Stimulated activated CD8-positive, alpha-beta memory T cell treated with anti-CD3 and anti-CD28 coated beads, Interleukin-15, amount 100 ng/mL, for 48 hours (primary cell): ENCODE measurements at places on chromosomes 5 and 9.
A peak's percentile ranks its signal among the peaks of the same experiment; 100 is the strongest.

DNA sequence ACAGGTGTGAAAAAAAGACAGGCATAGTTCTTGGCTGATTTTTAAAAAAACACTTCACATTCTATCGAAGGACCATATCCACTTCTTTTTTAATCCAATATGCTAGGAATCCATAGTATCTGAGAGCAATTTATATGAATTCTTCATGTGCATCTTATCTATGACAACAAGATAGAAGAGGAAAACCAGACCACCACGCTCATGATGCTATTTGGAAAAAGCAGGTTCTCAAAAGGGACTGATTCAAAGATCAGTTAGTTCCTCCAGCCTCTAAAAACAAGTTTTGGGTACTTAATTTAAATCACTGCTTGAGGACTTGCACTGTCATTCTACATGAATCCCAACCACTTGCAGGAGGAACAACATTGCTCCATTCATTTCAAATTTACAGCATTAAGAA, 6.3 kb downstream of the MEF2C start:
- no peak for DNase-seq

DNA sequence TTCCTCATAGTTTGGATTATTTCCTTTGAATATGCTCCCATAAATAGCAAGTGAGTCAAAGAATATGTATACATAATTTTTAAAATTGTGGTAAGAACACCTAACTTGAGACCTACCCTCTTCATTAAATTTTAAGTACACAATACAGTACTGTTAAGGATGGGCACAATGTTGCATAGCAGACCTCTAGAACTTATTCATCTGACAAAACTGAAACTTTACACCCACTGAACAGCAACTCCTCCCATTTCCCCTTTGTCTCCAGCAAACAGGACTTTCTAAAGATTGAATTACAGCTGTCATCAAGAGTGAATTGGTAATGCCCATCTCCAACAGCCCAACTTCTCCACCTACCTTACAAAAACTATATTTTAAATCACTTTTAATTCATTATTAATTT, 388.9 kb downstream of the HTR1A start:
- no peak for DNase-seq

DNA sequence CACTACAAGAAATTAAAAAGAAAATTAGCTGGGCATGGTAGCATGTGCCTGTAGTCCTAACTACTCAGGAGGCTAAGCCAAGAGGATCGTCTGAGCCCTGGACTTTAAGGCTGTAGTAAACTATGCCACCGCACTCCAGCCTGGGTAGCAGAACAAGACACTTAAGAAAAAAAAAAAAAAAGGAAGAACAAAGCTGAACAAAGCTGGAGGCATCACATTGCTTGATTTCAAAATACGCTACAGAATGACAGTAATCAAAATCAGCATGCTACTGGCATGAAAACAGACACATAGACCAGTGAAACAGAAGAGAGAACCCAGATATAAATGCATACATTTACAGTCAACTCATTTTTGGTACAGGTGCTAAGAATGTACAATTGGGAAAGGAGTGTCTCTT, 14.5 kb upstream of the OTULIN start:
- no peak for DNase-seq

DNA sequence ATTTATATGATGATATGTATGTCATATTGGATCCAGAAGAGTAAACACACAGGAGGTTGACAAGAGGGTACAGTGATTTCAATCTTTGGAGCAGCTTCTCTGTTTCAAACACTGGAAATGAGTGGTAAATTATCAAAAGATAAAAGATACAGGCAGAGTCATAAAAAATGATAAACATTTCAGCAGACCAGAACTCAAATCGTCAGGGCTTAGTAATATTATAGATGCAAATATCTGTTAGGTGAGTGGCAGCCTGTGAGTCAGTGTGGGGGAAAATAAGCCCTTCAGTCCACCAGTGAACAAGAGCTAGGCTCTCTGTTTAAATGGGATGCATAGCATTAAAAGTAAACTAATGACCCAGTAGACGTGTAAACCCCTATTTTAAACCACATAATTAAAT, 1378.1 kb downstream of the EFNA5 start:
- DNase-seq: no peak

DNA sequence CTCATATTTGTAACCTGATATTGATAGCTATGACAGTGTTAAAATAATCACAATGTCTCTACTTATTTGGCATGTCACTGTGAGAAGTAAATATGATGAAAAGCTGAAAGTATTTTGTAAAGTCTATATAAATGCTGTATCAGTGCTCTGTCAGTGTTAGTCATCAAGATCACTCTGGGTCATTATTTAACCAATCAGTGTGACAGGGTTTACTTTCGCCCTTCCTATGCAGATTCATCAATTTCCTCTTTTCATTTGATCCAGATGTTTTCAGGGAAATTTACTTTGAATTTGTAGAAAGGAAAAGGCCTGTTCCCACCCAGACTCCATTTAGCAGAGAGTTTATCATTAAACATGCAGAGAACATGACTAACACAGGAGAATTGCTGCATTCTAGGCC, 9.9 kb upstream of the PCSK5 start:
- DNase-seq: no peak

DNA sequence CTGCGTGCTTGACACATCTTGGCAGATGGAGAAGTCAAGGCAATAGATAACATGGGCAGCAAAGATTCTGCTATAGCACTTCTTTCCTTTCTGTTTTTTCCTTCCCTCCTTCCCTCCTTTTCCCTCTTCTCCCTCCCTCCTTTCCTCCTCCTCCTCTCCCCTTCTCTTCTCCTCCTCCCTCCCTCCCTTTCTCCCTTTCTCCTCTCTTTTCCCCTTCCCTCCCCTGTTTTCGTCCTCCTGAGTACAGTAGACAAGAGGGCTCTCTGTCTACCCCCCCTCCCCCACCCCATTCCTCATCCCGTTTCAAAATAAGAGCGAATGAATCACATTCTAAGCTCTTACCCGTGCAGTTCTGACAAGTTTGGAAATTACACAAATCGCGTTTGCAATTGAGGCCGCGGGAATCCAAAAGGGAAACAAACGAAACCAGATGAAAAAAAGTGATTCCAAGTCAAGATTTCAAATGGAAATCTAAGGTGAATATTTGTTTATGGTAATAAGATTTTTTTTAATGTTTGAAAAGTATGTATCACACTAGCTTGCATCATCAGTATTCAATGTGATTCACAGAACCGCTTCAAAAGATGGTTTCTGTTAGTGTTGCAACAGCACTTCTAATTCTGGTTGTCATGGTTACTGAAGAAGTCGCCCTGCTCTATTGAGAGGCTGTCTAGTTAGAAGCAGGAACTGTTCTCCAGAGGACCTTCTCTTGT, 1.3 kb downstream of the NIM1K start:
- DNase-seq: peak; percentile 23

DNA sequence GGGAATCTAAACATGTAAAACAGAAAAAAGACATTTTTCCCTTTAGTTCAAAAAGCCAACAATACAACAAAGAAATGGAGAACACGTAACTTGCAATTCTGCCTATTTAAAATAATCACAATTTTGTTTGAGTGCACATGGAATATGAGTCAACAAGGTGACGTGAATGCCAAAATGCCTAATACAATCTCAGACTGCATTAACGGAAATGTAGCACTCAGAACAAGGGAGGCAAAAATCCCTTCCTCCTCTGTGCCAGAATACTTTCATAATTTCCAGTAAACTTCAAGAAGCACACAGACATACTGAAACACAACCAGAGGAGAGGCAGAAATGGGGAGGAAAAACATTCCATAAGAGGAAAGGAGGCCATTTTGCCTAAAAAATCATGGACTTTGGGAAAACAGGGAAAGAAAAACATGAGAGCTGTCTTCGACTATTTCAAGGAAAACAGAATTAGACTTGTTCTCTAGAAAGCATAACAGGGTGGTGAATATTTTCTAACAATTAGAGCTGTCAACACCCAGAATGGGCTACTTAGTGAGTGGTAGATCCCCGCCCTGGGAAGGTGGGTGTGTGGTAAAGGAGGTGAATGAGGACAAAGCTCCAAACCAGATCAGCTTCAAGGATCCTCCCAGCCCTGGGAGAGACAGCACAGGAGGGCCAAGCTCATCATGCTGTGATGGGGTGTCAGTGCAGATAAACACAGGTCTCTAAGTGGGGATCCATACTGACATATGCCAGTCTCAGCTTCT, 48.2 kb downstream of the ABCA1 start:
- DNase-seq: no peak

DNA sequence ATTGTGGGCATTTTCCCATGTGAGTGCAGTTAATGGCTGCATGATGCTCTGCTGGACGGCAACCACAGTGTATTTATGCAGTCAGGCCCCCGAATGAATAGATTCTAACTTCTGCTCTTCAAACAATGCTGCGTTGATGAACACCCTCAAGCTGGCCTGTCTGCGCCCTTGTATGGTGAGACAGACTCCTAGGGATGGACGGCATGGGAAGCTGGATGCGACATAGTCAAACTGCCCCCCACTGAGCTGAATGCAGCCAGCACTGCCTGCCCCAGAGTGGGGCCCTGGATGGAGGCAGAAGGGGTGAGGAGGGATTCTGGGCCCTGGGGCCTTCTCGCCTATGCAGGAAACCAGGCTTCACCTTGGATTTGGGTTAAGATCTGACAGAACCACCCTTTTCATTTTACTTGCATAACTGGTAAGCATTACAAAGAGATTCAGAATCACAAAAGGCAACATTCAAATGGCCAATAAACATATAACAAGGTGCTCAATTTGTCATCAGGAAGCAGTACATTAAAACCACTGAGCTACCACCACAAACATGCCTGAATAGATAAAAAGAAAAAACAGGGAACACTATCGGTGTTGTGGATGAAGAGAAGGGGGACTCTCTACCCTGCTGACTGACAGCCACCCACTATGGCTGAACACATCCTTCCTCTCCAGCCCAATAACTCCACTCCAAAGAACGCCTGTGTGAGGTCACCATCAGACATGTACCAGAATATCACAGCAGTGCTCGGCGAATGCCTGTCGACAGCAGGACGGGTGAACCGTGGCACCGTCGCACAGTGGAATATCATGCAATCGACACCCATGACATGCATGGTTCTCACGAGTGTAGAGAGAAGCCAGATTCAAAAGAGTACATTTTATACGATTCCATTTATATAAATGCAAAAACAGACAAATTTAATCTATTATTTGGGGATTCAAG, 79.1 kb downstream of the RAPGEF1 start:
- DNase-seq: no peak

GRCh38 chr5:126138281-126138931, 284.8 kb upstream of the GRAMD2B start:
- DNase-seq: no peak

DNA sequence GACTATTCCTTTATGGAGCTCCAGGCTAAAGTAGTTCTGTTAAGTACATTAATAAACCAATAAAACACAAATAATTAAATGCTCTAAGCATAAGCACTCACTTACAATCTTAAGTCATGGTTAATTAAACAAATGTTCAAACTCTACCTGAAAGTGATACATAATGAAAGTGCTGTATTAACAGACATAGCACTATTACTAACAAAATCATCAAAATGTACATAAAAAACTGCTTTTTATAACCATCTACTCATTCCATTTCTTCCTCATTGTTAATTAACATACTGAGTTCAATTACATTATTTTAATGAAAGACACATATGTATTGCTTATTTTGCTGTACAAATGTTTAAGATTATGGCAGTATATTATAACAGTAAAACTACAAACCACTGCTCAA, 107.3 kb downstream of the AP3B1 start:
- DNase-seq: no peak

- no peak for DNase-seq
These were observed 212.0 kb downstream of the SREK1 start for GRCh38 chr5:66356011-66356565.

DNA sequence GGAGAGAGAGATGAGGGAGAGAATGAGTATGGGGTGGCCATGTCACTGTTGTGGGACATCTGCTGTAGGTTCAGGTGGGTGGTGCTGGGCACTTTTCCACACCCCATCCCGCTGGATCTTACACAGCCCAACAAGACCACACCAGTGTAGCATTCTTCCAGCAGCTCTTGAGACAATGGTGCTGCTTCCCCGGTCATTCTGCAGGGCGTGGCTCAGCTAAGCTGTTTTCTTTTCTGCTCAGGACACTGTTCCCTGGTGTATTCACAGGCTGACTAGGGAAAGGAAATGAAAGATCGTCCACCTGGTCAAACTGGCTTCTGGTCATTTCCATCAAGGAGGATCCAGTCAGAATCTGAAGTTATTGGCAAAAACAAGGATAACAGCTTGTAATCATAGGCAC, 75.6 kb downstream of the S1PR3 start:
- DNase-seq: no peak

GRCh38 chr5:77627869-77628674, 10.4 kb downstream of the OTP start:
- no peak for DNase-seq

GRCh38 chr5:59187857-59188256, 605.0 kb downstream of the RAB3C start:
- DNase-seq: no peak

DNA sequence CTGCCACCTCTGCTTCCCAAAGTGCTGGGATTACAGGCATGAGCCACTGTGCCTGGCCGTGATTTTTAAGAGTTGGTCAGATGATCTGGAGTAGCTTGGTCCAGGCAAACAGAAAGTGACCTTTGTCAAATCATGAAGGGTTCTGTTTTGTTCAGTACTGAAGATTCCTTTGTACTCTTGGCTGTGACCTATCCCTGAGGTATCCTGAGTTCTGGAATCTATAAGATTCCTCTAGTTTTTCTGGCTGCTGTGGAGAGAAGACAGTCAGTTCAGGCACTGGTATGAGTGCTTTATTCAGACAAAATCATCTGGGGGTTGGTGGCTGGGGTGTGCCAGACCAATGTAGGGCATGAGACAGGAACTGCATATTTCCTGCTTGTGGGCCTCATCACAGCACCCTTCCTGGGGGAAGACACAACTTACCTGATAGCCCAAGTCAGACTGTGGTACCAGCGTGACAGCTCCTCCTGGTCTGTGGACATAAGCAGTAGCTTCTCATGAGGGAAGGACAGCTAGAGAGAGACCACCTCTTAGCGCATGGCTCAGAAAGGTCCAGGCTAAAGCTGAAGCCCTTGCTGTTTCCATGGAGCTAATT, 3.1 kb downstream of the ARHGEF39 start:
- DNase-seq: no peak

DNA sequence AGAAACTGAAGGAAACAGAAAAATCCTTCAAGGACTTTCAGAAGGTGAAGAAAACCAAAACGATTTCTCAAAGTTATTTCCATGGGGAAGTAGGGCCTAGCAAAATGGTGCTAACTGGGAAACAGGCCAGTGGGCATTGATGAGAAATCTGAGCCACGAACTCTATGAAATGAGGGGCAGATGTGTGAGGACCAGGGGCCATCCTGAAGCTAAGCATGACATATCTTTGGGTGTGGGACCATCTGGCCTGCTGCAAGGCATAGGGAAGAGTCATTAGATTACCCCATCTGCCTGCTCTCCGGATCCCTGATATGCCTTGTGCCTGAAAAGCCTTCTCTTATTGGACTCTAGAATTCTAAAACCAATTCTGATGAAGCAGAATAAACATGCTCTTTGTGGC, 143.8 kb downstream of the PALM2AKAP2 start:
- DNase-seq: no peak
